ENCODE measurements at places on chromosomes 4 and X.

DNA sequence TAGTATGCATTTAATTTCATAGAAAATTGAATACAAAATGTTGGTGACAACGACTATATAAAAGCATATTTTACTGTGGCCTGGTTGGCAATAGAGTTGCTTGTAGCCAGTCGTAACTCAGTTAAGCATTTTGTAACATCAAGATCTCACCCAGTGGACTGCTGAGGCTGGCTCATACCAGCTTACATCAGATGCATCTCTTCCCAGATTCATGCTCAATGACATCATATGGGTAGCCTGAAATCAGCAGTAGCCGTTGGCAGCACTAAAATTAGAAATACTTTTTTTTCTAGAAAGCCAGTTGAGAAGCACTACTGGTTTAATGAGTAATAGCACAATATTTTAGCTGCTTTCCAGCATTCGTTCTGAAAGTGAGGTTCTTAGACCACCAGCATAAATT lies 341.2 kb downstream of the TECRL start:
- DNase-seq: no peak

DNA sequence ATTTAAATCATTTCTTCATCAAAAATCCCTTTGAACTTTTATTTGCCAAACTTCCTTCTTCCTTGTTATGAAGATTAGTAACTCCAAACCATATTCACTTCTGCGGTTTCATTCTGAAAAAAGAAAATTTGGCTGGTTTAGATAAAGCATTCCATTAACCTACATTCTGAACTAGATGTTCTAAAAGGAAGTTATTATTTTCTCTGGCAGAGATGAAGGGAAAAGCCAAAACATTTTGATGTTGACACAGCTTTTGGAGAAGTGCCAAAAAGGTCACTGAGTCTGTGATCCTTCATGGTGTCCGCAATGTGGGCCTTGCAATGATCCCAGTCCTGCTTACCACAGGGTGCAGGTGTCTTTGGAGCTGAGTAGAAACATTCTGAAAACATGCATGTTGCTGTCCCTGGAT lies 36.0 kb downstream of the CXCL8 start:
- peak; percentile 63 for DNase-seq

DNA sequence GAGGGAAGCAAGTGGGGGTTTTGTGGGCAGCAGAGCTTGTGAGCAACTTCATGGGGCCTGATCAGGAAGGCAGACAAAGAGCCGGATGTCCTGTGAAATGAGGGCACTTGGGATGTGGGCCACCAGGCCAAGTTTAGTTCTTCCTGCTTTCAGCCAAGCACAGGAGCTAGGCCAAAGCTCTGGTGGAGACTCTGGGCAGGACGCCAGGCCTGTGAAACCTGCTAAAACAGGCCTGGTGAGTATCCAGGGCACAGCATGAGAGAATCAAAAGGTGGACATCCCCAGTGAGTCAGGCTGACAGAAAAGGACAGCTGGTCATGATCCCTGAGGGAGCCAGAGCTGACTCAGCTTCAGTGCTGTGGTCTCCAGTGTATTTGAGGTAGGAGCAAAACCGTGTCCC lies 95.7 kb downstream of the NPNT start:
- DNase-seq: no peak

- no peak for DNase-seq
Observed at GRCh38 chrX:68846536-68846935, 17.7 kb downstream of the EFNB1 start.

- DNase-seq: no peak
Observed at GRCh38 chrX:79096145-79096556, 48.3 kb upstream of the GPR174 start.

- no peak for DNase-seq
Observed at GRCh38 chrX:137031039-137031438, 2.8 kb downstream of the GPR101 start.

- DNase-seq: no peak
Observed at GRCh38 chrX:87299563-87300160, 217.9 kb upstream of the KLHL4 start.

DNA sequence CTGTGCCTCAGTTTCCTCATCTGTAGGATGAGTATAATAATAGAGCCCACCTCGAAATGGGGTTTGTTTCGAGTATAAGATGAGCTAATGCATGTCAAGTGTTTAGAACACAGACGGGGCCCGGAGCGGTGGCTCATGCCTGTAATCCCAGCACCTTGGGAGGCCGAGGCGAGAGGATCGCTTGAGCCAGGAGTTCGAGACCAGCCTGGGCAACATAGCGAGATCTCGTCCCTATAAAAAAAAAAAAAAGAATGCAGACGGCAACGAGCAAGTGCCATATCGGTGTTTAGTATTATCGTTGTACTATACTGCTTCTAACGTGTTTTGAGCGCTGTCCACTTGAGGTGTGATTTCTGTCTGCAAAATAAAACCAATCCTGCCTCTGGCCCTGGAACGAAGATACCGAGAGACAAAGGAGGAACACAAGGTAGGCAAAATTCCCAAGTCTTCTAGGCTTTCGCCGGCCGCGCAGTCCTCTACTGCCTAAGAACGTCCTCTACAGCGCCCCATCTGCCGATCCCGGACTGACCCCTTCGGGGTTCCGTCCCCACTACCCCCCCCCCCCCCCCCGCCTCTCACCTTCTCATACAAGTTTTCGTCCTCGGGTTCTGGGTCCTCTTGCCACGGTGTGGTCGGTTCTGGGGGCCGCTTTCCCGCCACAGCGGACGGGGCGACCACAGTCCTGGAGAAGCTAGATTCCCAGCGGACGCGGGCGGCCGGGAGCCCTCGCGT lies 442 bp downstream of the NDUFB11 start:
- no peak for DNase-seq

DNA sequence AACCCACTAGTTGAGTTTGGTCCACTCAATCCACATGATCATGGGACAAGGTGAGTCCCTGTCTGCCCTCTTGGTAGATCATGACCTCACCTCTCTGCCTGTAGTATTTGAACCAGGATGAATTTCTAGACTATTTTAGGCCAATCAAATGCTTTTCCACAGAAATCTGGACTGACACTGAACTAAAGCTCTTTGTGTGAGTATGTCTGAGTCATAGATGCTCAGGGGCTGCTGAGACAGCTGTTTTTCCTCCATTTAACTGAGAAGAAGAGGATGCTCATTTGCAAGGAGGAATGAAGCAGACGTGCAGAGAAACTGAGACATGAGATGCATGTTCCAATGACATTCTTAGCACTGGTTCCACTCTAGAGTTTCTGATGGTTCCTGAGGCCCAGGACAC lies 77.3 kb upstream of the TMEM47 start:
- peak; percentile 1 for DNase-seq

- no peak for DNase-seq
Observed at GRCh38 chr4:185149392-185149791, 6.3 kb downstream of the SLC25A4 start.

GRCh38 chr4:146155152-146155724 lies 20.3 kb upstream of the LSM6 start:
- DNase-seq: no peak

- no peak for DNase-seq
Observed at GRCh38 chr4:126247409-126247808, 932.7 kb downstream of the FAT4 start.

GRCh38 chr4:79199743-79200142 lies 126.1 kb downstream of the NAA11 start:
- no peak for DNase-seq

GRCh38 chr4:80610845-80611677 lies 275.5 kb downstream of the CFAP299 start:
- peak; percentile 7 for DNase-seq

DNA sequence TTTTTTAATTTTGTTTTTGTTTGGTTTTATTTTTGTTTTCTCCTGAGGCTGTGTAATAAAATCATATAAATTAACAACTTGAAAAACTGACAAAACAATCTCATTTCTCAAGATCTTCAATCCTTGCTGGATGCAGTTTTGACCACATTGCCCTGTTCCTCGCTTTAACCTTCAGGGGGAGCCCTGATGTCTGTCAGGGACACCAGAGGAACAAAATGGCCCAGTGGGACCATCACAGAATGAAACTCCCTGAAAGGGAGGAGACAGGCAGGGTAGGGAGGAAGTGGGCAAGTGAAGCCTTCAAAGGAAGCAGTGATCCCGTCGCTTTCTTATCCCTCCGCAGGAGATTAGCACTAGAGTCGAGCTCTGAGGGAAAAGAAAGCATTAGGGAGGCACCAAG lies 274.9 kb upstream of the LDB2 start:
- DNase-seq: no peak
